ENCODE measurements at places on chromosomes 7 and 10.
A peak's percentile ranks its signal among the peaks of the same experiment; 100 is the strongest.

DNA sequence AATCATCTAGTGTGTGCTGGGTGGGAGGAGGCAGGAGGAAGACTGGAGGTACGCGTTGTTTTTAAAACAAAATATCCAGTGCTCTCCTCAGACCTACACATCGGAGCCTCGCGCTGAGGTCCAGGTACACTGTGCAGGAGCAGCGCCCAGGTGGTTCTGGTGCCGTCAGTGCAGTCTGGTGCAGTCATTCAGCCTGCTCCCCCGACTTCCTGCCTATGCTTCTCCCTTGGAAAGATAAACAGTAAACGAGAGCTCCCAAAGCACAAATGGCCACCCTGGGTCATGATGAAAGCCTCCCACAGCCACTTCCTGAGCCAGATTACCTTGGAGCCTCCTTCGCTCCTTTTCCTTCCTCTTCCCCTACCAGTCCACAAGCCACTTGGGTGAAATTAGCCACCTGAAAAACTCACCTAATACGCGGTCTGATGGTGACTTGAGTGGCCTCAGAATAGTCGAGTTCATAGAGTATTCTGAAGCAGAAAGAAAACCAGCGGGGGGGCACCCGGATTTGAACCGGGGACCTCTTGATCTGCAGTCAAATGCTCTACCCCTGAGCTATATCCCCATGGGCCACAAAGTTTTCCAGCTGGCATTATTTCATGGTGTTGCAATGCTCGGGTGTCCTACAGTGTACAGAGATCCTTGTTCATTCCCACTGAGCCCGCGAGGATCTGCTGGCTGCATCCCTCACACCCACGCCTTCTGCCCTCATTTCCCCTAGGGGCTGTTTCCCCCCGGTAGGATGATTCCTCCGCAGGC, 82.5 kb downstream of the ZNF467 start:
- no peak for DNase-seq

DNA sequence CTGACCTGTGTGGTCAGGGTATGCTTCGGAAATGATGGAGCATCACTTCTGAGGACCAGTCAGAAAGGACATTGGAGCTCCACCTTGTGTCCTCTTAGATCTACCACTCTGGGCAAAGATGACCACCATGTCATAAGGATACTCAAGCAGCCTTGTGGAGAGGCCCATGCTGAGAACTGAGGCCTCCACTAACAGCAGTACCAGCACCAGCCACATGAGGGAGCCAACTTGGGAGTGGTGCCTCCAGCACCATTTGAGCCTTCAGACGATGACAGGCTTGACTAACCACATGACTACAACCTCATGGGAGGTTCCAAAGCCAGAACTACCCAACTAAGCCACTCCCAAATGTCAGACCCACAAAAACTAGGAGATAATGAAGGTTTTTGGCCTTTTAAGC, 116.0 kb downstream of the NPTX2 start:
- no peak for DNase-seq

DNA sequence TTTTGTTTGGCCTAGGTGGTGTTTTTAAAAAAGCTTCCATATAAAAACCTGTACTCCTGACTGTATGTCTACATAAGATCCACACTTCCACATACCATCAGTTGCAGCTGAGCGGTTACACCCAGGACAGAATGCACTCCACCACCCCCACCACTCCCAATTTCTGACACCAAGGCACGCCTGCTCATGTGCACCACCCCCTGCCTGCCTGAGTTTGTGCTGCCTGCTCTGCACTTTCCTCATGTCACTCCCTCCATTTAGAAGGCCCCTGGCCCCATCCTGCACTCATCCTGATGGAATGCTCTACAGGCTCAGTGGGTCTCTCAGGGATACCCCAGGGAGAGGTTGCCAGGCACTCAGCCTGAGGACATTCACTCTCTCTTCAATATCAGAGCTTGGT, 6.5 kb downstream of the VPS41 start:
- DNase-seq: no peak

DNA sequence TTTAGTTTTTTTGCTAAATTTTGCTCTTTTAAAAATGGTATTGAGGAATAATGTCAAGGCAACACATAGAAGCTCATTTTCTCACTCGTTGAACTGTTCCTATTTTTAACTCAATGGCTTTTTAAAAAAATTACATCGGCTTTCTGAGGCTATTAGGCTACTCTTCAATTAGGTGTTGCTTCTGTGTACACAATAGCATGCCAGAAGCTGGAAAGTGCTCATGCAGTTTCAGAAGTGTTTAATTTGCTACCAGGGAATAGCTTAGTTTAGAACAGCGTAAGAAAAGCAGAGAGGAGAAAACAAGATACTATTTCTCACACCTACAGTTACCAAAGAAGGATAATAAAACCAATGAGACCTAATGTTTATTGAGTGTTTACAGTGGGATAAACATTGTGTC, 157.4 kb downstream of the NXPH1 start:
- no peak for DNase-seq

DNA sequence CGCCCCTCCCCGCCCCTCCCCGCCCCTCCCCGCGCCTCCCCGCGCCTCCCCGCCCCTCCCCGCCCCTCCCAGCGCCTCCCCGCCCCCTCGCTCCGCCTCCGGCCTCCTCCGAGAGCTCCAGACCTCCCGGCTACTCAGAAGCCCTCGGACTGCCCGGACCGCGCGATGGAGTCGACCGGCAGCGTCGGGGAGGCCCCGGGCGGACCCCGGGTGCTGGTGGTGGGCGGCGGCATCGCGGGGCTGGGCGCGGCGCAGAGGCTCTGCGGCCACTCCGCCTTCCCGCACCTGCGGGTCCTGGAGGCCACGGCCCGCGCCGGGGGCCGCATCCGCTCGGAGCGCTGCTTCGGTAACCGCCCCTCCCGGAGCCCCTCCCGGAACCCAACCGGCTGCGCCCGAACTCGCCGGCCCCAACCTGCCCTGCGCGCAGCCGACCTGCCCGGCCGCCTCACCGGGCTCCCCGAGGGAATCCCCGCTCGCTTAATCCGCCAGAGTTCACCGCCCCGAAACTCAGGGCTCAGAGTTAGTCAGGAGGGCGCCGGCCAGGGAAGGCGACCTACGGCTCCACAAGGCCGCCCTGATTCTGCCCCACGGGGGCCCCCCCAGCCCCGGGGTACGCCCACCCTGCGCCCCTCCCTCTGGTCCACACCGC, at the start of gene PAOX:
Gene PAOX, plus strand, starts transcription at position 111 of the 649 bp plus-strand sequence. Its CDS starts 55 bp downstream, at position 166.
- no peak for DNase-seq

DNA sequence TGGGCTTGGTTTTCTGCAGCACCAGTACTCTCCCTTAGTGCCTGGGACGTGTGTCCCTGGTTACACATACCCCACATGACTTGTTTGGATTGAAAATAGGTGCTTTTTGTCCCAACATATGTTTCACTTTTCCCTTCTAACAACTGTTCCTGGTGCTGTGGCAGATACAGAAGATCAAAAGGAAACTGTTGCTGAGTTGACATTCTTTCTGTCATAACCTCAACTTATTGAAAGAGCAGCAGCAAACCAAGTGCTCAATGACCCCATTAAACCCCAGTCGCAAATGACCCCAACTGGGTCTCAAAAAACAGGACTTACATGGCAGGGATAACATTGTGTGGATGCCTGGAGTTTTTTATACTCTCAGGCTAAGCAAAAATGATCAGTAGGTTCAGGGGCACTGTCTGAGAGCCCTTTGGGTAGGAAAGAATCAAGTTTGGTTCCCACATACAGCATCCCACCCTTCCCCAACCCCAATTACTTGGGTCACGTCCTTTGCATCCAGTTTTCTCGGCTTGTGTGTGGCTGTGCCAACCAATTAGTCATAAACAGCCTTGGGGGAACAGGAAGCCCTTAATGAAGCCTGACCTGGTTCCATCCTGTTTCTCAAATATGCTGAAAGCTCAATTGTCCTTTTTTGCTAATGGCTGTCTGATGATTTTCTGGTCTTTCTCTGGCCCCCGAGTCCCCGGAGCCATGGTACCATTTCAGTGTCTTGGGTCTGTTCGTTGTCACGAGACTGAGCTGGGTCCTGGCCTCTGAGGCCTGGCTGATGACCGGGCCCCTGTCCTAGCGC, 4.9 kb downstream of the HKDC1 start:
- no peak for DNase-seq

DNA sequence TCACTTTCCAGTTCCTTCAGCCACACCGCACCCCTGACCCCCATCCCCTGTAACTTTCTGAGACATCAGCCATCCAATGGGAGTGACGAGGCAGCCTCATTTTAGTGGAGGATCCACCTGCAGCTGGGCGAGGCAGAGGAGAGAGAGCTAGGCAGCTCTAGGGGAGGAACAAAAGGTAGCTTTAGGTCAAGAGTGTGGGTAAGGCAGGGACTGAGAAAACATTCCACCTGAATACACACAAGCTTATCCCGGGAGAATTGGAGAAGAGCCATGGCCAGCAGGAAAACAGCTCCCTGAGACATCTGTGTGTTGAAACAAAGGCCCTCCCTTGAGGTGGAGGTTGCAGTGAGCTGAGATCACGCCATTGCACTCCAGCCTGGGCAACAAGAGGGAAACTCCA, 6.7 kb upstream of the KLRG2 start:
- no peak for DNase-seq

- no peak for DNase-seq
These were observed 94.2 kb upstream of the IGFBP3 start for GRCh38 chr7:46015107-46015868.

DNA sequence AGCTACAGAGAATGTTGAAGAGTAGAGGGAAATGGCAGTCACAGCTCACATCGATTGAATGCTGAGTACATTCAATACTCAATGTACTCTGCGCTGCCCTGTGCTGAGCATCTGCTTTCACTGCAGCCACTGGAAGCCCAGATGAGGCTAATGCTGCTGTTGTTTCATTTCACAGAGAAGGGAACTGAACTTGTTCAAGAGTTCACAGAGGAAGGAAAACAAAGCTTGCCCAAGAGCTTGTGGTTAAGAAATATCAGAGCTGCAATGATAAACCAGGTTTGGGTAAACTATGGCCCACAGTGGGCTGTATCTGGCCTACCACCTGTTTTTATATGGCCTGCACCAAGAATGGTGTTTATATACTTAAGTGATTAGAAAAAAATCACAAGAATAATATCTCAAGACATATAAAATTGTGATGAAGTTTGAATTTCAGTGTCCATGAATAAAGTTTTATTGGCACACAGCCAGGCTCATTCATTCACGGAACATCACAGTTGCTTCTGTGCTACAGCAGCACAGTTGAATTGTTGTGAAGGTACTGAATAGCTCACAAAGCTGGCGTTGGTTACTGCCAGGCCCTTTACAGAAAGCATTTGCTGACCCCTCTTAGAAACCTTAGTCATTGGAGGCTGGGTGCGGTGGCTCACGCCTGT, 64.1 kb downstream of the CFAP58 start:
- DNase-seq: no peak

- no peak for DNase-seq
These were observed 916 bp downstream of the VWA2 start for GRCh38 chr10:114239994-114240345.

DNA sequence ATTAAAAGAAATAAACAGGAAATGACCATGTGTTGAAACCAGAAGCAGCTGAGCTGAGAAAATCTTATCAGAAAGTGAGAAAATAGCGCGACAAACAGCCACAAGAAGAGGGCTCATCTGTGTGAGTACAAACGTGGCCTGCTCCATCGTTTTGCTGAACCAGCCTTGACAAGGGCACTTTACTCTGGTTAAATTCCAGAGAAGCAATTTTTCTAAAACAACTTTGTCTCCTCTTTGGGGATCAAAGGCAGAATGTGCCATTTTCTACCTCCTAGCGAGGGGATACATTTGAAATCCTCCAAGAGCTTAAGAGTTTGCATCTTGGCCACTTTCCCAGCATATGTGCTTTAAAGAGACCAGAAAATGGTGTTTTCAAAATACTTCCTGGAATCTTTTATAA, 51.3 kb upstream of the VIPR2 start:
- DNase-seq: no peak

- DNase-seq: no peak
These were observed 9.4 kb upstream of the PPIA start for GRCh38 chr7:44787041-44787440.

DNA sequence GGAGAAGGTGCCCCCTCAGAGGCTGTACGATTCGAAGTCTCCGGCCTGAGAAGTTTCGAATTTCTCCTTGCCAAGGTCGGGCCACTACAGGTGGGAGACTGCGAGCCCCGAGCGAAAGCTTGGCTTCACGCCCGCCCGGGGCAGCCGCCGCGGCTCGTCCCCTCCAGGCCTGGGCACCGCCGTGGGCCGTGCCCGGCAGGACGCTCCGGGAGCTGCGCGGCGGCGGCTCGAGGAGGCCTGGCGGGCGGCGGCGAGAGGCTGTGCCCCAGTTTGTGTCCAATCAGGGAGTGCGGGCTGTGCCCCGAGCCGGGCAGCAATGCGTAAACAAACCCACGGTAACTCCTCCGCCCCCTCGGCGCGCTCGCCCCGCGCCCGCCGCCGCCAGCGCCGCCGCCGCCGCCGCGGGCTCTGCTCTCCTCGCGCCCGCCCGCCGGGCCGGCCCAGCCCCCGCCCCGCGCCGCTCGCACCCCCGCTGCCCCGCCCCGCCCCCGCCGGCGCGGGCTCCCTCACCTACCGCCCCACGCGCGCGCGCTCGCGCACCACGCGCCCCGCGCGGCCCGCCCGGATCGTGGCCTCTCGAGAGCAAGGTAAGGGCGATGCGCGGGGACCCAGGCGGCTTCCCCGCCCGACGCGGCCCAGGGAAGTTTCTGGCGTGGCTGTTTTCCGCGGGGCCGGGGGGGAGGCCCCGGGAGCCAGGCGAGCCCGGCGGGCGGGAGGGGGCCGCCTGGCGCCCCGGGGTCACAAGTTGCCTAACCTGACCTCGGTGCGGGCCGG, 57.8 kb upstream of the PCGF5 start:
- peak; percentile 57 for DNase-seq

DNA sequence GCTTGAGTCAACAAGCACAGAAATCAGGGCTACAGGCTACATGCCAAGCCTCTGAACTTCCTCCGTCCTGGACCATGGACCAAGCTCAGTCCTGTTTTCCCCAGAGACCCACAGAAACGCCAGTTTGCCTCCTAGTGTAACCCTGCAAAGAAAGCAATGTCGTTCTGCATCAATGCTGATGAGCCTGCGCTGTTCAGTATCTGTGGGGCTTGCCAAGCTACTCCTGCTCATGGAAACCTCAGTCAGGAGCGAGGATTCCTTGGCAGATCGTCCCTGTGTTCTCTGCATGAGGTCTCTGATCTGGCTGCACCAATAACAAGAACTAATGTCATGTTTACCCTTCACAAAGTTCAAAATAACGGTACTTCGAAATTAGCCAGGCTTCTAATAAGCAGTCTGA, 495.5 kb upstream of the C7orf33 start:
- DNase-seq: no peak

GRCh38 chr10:101564490-101564991, 23.5 kb downstream of the POLL start:
- DNase-seq: no peak

- no peak for DNase-seq
These were observed 82.6 kb upstream of the ARHGAP21 start for GRCh38 chr10:24806262-24806661.

GRCh38 chr7:125149151-125149550, 219.5 kb upstream of the POT1 start:
- DNase-seq: no peak

Data from stimulated activated CD8-positive, alpha-beta memory T cell treated with anti-CD3 and anti-CD28 coated beads, Interleukin-7, amount 100 ng/mL, for 1 hour (primary cell).